NCI-H2081 treated with DMSO at 0.1 percent for 48 hours (cell line): ENCODE measurements at places on chromosomes 3 and 15.

GRCh38 chr3:108102420-108103039, 11.7 kb upstream of the CD47 start:
- no peak for DNase-seq

GRCh38 chr15:36330598-36330997, 248.8 kb upstream of the CDIN1 start:
- DNase-seq, result no peak

GRCh38 chr3:120659285-120659684, 22.8 kb downstream of the HGD start:
- DNase-seq, result no peak

DNA sequence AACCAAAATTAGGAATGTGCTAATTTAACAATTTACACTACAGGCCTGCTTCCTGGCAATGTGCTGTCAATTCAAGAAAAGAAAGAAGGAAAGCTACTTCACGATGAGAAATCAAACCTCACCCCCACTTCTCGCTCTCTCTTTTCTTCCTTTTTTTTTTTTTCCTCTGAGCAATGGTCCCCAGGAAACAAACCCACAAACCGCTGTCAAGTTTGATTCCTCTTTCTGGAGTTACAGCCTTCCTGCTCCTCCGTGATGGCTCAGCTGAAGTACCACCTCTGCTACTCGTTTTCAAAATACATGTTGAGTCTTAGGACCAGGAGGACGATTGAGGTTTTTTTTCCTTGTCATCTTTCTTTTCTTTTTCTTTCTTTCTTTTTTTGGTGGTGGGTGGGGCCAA, 3.4 kb upstream of the TRIM71 start:
- DNase-seq, result no peak

- DNase-seq, result no peak
Measured at GRCh38 chr3:149473357-149474249, 894 bp upstream of the TM4SF4 start.

DNA sequence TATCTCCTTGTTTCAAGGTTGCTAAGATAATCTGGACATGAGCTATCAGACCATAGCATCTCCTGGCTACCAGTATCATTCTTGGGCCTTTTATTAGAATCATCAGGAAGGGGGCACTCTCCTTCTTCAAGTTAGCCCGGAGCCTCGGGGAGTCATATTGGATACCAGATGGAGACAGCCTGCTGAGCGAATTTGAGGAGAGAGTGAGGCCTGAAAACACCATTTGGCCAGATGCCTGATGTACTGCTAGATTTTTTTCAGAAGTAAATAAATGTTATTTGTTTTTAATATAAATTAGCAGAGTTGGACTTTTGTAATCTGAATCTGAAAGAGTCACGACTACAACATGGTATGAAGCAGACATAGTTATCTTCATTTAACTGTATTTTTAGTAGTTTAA, 848.6 kb downstream of the IGSF11 start:
- no peak for DNase-seq

DNA sequence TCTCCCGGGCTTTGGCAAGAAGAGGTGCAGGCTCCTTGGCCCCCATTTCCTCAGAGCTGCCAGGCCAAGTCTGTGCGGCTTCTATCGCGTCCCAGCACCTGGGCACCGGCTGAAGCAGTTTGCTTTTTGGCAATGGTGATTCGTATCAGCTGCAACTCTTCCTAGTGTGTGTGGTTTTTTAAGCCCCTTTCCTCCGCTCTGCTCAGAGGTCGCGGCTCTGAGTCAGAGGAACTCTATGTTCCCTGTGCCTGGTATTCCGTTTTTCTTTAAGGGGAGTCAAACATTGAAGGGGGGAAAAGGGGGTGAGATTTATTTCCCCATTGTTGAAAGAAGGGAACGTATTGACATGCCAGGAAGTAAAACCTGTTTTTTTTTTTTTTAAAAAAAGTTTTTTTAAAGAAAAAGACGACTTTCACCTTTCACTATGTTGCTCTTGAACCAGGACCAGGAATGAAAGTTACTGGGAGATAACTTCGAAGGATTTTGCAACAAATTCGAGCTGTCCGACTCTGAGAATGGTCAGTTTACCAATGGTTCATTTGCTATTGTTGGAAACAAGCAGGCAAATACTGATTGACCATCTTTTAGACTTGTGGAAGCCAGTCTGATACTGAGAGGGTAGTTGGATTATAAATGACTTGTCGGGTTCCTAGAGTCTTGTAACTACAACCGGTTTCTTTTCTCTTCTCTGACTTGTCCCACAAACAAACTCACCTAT, 1.1 kb downstream of the ARMC8 start:
- DNase-seq, result no peak

DNA sequence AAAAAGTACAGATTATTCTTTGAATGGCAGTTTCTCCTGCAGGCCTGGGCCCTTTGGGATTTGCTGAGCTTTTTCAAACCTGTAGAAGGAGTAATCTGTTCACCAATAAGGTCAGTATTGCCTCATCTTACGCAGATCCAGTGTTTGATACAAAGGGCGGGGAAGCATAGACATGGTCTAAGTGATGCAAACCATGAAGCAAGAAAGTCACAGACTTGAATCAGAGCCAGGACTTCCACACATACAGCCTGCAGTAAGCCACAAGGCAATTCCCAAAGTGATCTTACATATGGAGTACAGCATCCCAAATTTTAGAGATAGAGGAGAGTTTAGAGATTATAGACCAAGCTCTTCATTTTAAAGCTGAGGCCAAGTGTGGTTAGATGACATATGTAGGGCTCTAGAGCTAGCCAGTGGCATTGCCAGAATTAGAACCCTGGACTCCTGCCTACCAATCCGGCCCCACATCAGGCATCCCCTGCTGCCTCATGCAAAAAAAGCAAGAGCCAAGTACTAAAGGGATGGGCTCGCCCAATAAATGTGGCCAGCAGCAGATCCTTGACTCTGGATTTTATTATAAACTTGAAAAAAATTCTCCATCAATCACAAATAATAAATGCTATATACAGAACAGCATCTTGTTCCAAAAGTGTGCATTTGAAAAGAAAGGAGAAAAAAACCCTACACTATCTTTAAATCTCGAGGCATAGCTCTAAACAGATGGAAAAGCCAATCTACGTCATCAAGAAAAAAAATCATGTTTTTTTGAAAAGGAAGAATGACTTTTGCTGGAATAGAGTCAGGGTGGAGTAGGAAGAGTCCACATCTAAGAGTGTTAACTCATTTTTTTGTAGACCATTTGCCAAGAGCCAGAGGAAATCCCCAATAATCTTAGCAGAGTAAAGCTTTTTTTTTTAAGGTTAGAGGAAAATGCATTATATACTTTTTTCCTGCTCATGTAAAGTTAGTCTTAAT, 24.0 kb downstream of the ABI3BP start:
- DNase-seq, result no peak

DNA sequence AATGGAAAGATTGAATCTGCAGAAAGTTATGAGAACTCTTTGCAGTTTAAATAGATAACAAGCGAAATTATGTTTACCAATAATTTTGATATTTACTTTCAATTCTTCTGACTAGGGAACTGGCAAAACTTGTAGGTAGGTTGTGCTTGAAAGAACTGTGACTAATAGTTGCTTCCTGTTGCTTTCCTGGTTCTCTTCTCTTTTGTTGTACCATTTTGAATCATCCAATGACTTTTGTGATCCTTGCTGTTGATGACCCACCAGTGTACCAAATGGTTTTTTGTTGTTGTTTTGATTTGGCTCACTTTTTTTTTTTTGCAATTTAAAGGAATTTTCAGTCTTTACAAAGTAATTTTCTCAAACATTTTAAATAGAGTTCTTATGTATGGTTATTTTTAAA, 64.9 kb upstream of the DCBLD2 start:
- DNase-seq, result no peak

GRCh38 chr3:61685755-61686154, 124.4 kb downstream of the PTPRG start:
- peak; percentile 43 for DNase-seq

DNA sequence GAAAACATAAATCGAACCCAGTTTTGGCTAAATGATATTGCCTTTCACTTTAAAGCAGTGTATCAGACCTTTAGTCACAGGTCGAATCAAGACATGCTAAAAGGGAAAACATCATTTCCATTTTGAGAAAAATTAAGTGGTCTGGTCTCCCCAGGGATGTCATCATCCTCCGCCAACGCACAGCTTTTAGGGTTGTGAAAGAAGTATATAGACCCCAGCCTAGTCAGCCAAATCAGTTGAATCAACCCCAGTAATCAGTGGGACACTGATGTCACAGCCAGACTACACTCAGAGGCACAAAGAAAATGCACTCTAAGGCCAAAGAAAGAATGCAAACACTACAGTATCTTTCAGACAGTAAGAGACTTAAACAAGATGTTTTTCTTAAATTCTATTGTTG, 187.4 kb downstream of the ZIC4 start:
- no peak for DNase-seq

GRCh38 chr3:45118615-45119071, 27.5 kb downstream of the CDCP1 start:
- no peak for DNase-seq

DNA sequence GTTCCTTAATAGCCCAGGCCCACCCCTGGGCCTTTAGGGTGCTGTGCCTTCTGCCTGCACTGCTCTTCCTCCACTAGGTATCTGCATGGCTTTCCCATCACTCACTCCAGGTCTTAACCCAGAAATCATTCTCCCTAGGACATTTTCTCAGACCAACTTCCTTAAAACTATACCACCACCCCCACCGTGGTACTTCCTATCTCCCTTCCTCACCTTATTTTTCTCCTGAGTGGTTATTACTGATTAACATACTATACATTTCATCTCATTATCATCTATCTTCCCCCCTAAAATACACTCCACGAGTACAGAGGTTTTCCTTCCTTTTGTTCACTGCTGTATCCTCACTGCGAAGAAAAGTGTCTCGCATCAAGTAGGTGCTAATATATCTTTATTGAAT, 115.2 kb downstream of the ANO10 start:
- DNase-seq, result no peak

- DNase-seq, result no peak
Measured at GRCh38 chr15:29470311-29470710, 200.7 kb upstream of the NSMCE3 start.

- DNase-seq, result no peak
Measured at GRCh38 chr3:129611812-129612533, 5.5 kb upstream of the PLXND1 start.

- no peak for DNase-seq
Measured at GRCh38 chr3:102714567-102714966, 279.8 kb downstream of the ZPLD1 start.

DNA sequence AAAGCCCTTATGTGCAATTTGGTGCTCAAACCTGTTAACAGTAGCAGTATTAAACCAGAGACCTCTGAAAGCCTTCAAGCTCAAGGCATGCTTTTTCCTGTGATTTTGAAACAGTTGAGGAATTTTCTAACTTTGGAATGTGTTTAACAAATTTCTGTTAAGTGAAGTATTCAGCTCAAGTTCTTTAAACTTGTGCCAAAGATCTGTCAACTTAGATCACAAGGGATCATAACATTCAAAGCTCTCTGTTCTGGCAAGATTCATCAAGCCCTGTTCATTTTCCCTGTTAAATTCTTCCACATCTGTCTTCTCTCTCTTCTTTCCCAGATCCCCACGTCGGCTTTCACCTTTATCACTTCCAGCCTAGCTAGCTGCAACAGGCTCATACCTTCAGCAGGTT, 28.8 kb upstream of the RYK start:
- DNase-seq, result no peak

DNA sequence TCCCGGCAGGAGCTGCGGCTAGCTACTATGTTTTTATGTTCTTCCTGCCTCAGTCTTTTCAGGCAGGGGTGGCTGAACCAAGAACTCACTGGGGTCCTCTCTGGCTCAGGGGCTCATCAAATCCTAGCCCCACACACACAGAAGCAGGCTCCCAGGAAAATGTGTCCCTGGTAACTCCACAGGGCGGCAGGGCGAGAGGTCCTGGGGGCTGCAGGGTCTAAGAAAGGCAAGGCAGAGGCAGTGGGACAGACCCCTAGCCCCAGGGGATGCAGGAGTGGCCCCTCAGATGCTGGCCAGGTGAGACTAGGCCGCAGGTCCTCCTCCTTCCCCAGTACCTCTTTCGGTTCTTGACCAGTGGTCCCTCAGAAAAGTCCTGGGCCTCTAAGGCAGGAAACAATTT, 48.9 kb downstream of the PTH1R start:
- DNase-seq, result no peak

DNA sequence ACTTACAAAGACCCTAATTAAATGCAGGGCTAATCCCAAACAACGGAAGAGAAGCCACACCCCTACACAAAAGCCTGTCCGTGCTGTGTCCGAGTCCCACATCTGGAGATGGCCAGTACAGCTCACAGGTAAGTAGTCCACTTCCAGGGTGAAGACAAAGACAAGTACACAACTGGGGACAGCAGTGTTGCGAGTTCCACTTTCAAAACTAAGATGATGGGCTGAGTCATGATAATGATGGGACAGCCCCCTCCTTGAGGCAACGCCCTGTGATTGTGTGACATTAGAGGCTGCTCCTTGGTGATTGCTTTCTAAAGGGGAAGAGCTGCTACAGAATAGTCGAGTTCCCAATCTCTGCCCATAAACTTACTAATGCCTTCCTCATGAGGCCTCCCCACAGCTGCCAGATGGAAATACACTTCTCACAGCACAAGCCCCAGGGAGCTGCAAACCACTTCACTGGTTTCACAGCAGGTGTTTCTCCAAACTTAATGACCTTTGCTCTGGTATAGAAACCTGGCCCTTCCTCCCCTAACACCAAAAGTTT, 27.6 kb downstream of the RFT1 start:
- DNase-seq, result no peak

- no peak for DNase-seq
Measured at GRCh38 chr15:36827824-36828223, 248.4 kb downstream of the CDIN1 start.

DNA sequence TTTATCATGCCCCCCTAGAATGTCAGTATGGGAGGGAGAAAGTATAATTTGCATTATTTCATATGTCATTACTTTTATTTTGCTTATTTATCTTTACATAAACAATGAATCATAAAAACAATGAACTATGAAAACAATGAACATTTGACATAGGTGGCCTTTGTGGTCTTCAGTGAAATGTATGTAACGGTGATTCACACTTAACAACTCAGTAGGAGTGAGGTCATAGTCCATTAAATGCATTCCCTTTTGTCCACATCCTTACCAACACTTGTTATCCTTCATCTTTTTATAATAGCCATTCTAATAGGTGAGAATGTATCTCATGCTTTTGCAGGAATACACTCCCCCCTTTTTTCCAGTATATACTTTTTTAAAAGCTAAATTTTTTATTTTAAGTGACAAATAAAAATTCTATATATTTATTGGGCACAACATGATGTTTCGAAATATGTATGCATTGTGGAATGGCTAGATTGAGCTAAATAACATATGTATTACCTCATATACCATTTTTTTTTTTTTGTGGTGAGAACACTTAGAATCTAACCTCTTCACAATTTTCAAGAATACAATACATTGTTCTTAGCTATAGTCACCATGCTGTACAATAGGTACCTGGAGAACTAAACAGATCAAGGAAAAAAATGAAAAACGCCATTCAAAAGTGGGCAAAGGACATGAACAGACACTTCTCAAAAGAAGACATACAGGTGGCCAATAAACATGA, 189.5 kb downstream of the WDR72 start:
- DNase-seq, result no peak
